NB4 (cell line): ENCODE measurements at places on chromosomes 5 and 9.

DNA sequence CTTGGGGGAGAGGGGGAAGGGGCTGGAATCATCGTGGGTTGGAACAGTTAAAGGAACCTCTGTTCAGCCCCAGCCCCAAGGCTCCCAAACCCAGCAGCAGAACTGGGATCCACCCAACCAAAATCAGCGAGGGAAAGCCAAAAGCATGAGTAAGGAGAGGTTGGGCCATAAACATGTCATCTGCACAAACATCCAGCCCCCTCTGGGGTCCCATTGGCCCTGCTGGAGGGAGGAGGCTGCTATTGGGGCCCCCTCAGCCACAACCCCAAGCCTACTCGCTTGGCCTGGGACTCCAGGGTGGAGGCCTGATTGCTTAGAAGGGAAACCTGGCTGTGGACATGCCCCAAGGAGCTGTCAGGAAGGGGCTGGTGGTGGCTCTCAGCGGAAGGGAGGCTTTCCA, 154.9 kb downstream of the FGF18 start:
- no peak for DNase-seq

DNA sequence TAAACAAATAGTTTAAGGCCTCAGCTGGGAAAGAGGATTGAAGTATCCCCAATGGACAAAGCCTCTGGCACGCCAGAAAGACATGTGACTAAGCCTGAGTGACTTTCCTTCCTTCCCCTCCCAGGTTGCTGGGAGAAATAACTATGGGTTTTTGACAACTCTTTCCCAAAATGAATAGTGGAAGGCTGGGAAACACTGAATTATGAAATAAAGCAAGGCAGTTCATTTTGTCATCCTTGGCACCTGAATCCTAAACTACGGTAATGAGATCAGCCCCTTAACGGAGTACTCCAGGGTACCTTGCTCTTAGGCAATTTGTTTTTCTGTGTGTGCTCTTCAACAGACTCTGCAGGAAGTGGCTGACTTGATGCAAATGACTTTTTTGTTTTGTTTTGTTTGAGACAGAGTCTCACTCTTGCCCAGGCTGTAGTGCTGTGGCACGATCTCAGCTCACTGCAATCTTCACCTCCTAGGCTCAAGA, 75.2 kb downstream of the LMNB1 start:
- DNase-seq: no peak

DNA sequence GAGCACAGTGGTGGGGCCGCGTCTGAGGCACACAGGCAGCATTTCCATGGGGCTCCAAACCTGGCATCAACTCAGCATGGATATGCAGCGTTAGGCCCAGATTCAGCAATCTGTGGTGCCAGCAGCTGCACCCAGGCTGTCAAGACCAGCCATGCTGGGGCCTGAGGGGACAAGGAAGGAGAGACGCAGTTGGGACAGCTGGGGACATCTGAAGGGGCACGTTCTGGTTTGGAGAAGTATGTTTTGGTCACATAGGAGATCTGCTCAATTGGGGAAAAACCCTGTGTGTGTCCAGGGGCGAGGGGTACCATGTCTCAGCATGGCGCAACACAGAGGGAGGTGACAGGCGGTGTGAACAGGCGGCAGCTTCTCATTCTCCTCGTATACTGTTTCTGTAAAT, 66.6 kb upstream of the ECM2 start:
- no peak for DNase-seq

- no peak for DNase-seq
Measured at GRCh38 chr5:42483472-42484154, 60.4 kb downstream of the GHR start.
